Activated CD4-positive, alpha-beta T cell treated with anti-CD3 and anti-CD28 coated beads, Interleukin-2, amount 10 ng/mL, durations not matched to agents 7 days and 5 days (primary cell): ENCODE measurements at places on chromosomes 1 and 21. TPM values are rescaled to one million over a fixed set of nuclear protein-coding genes. Genes with fewer than 3 reads are reported as not detected.

DNA sequence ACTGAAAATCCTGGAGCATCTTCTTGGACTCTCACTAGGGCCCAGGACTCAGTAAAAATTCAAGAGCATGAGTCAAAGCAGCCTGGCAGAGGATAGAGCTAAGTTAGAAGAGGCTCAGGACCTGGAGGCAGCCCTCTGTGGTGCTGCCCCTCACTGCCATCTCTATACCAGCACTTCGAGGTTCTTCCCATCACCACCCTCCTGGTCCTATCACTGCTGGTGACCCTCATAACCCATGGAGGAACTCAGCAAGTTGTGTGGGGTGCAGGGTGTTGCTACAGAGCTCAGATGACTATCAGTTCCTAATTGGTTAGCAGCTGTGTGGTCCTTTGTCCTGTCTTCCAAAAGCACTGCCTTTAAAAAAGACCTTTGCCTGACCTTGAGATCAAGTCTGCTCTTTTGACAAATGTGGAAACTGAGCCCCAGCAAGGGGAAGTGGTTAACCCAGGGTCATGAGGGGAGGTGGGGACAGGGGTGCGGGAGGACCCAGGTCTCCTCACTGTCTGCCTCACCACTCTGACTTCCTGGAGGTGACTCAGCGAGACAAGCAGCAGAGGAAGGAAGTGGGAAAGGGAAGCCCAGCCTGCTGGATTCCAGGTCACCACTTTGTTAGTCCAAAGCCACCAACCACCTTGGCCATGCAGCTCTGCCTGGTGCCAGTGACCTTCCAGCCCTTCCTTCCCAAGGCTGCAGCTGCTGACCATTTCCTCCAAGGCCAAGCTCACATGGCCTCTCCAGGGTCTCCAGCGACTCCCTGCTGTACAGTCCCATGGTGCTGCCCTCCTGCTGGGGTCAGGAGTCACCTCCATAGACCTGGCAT lies 199.4 kb upstream of the EDN2 start:
- peak overlapping the region; percentile 40 for H3K4me3 ChIP-seq
- H3K27me3 ChIP-seq, result no peaks in the 10 kb centered on the region
- H3K27ac ChIP-seq, result peak overlapping the region; percentile 66

KRTAP12-4 gene
- total RNA-seq, result not detected

- peak; percentile 44 for DNase-seq
- peaks cover 25% of the 10 kb centered on the region for H3K27me3 ChIP-seq
- H3K4me1 ChIP-seq, result peaks cover 14% of the 10 kb centered on the region
Measured at GRCh38 chr1:206658264-206658980, 23.1 kb downstream of the DYRK3 start.

DNA sequence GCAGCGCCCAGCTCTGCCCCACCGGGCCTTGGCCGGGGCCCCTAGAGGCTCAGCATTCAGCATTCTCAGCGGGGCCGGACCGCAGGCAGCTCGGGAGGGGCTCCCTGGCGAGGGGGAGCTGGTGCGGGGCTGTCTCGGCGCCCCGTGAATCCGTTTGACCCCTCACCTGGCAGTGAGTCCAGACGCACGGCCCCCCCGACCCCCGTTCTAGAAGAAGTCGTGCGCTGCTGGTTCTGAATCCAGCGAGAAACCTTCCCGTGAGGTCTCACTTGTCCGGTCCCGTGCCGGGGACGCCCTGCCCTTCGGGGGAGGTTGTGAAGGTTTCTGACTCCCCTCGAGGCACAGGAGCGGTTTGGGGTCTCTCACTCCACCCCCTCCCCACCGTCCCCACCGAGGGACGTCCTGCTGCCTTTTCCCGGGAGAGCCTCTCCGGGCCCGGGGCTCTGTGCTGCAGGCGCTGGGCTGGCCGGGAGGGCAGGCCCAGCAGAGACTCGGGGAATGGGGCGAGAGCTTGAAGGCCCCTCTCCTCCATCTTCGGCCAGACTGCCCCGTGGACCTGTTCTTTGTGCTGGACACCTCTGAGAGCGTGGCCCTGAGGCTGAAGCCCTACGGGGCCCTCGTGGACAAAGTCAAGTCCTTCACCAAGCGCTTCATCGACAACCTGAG lies 655 bp downstream of the COL6A1 start:
- no peak overlapping the region for H3K27ac ChIP-seq
- no peak for DNase-seq
- peaks cover 10% of the 10 kb centered on the region for H3K4me1 ChIP-seq
- no peak overlapping the region for H3K4me3 ChIP-seq
- peaks cover 10% of the 10 kb centered on the region for H3K27me3 ChIP-seq

DNA sequence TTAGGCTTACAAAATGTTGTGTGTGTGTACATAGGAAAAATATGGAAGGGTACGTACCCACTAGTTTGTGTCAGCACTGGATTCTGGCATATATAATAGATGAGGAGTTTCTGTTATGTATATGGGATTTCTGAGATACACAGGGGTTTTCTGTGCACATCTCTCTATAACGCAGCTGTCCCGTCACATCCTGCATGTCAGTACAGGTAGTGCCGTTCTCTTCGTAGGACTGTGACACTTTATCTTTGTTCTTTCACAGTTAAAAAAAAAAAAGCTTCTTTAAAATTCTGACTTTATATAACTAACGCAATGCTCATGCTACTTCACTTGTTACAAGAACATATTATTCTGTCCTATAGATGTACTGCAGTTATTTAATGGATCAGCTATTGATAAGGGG lies 42.9 kb downstream of the ADARB1 start:
- no peak for DNase-seq
- H3K4me3 ChIP-seq, result no peak overlapping the region
- peaks cover 20% of the 10 kb centered on the region for H3K4me1 ChIP-seq
- peaks cover 2% of the 10 kb centered on the region for H3K36me3 ChIP-seq
- H3K27me3 ChIP-seq, result no peaks in the 10 kb centered on the region

- no peak for DNase-seq
- no peak overlapping the region for H3K4me3 ChIP-seq
- no peak overlapping the region for H3K27ac ChIP-seq
Measured at GRCh38 chr1:82388679-82389078, 587.9 kb downstream of the ADGRL2 start.

ANGPTL3 gene
- not detected for total RNA-seq

NHLH2 gene
- not detected for total RNA-seq

- no peak for DNase-seq
- H3K36me3 ChIP-seq, result peaks cover 48% of the 10 kb centered on the region
- H3K4me1 ChIP-seq, result peaks cover 24% of the 10 kb centered on the region
- H3K27me3 ChIP-seq, result no peaks in the 10 kb centered on the region
- no peak overlapping the region for H3K27ac ChIP-seq
Measured at GRCh38 chr1:1797731-1798341, 19.6 kb upstream of the NADK start.

DNA sequence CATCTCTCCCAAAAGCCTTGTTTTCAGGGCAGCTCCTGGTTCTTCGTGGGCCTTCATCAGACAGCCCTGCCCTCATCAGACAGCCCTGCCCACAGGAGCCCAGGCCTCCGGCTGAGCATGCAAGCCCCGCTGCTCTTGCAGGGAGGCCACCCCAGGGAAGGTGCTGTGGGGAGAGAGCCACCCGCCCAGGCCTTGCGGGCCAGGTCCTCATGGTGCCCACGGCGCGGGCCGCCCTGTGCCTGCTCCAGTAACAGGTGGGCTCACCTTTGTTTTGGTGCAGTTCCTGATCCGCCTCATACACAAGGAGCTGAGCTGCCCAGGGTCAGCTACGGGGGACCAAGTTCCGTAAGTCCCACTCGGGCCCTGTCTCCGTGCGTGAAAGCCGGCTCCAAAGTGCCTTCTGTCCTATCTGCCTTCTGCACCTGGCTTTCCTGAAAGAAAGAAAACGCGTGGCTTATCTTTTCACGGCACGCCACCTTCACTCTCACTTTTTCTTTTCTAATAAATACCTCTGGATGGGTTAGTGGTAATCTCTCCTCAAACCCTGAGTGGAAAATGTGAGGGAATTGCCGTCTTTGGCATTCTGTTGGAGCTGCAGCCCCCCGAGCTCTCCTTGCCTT lies 65.9 kb downstream of the SLC37A1 start:
- H3K27me3 ChIP-seq, result no peaks in the 10 kb centered on the region
- H3K27ac ChIP-seq, result no peak overlapping the region
- no peak overlapping the region for H3K4me3 ChIP-seq
- no peak for DNase-seq
- H3K36me3 ChIP-seq, result peaks cover 30% of the 10 kb centered on the region
- H3K4me1 ChIP-seq, result no peaks in the 10 kb centered on the region

FAM167B gene
- total RNA-seq, result 0.58 TPM

DNA sequence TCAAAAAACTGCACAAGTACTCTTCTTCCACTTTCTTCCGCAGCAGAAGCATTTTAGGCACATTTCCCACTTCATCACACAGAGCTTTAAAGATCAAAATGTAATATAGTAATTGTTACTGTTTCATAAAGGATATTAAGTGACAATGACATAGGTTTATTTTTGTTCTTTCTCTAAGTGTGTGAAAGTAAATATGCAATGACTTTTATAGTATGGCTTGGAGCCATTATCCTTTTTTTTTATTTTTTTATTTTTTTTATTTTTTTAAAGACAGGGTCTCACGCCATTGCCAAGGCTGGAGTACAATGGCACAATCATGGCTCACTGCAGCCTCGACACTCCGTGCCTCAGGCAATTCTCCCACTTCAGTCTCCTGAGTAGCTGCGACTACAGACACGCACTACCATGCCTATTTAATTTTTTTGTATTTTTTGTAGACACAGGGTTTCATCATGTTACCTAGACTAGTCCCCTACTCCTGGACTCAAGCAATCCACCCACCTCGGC lies 7.0 kb downstream of the TRIM33 start:
- no peak overlapping the region for H3K4me3 ChIP-seq
- peaks cover 55% of the 10 kb centered on the region for H3K36me3 ChIP-seq
- peak overlapping the region; percentile 41 for H3K27ac ChIP-seq
- DNase-seq, result no peak

TNFSF4 gene
- 2.2 TPM for total RNA-seq

- no peak overlapping the region for H3K4me3 ChIP-seq
- peaks cover 10% of the 10 kb centered on the region for H3K4me1 ChIP-seq
- no peak overlapping the region for H3K27ac ChIP-seq
- DNase-seq, result no peak
- H3K27me3 ChIP-seq, result peaks cover 18% of the 10 kb centered on the region
Measured at GRCh38 chr1:63362578-63362977, 4.8 kb upstream of the ALG6 start.

DNA sequence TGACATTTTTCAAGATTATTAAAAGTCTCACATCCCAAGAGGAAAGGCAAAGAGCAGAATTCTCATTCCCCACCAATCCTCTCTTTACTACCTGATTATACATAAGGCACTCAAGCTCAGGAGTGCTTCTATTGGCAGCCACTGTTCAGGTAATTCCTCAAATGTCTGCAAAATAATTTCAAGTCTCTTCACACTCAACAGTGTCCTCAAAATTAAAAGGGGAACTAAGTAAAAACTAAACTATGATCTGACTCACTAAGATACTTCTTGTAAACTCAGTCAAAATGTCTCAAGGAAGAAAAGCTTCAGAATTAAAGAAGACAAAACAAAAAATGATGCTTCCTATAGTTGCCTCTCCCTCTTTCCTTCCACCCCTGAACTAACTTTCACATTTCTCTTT lies 135.6 kb downstream of the GPATCH2 start:
- H3K27me3 ChIP-seq, result no peaks in the 10 kb centered on the region
- DNase-seq, result no peak
- H3K27ac ChIP-seq, result no peak overlapping the region

GRCh38 chr1:232695621-232696385 lies 65.9 kb upstream of the SIPA1L2 start:
- H3K36me3 ChIP-seq, result no peaks in the 10 kb centered on the region
- H3K4me3 ChIP-seq, result no peak overlapping the region
- no peak overlapping the region for H3K27ac ChIP-seq
- no peak for DNase-seq

GJA4 gene
- total RNA-seq, result not detected

- H3K27me3 ChIP-seq, result no peaks in the 10 kb centered on the region
- DNase-seq, result no peak
- no peaks in the 10 kb centered on the region for H3K4me1 ChIP-seq
- no peak overlapping the region for H3K27ac ChIP-seq
- no peak overlapping the region for H3K4me3 ChIP-seq
Measured at GRCh38 chr1:228358764-228359612, 47.6 kb downstream of the TRIM11 start.

DNA sequence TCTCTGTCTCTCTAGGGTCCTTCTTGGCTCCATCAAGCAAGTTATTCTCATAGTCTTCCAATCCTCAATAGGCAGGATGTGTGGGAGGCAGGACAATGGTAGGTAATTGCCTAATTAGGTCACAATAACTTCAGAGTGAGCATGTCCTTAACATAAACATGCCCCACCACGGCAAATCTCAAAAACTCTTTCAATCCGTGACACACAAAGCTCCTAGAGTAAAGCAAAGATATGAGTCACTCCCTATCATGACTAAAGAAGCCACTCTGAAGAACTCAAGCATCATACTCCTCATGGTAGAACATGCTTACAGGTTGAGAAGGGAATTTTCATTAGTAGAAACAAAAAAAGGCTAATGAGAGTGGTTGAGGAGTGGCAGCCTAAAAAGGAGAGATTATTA lies 4.9 kb downstream of the HAO2 start:
- H3K27ac ChIP-seq, result no peak overlapping the region
- DNase-seq, result no peak
- H3K4me3 ChIP-seq, result no peak overlapping the region
- H3K27me3 ChIP-seq, result peaks cover 9% of the 10 kb centered on the region
- H3K36me3 ChIP-seq, result no peaks in the 10 kb centered on the region
- no peaks in the 10 kb centered on the region for H3K4me1 ChIP-seq

DNA sequence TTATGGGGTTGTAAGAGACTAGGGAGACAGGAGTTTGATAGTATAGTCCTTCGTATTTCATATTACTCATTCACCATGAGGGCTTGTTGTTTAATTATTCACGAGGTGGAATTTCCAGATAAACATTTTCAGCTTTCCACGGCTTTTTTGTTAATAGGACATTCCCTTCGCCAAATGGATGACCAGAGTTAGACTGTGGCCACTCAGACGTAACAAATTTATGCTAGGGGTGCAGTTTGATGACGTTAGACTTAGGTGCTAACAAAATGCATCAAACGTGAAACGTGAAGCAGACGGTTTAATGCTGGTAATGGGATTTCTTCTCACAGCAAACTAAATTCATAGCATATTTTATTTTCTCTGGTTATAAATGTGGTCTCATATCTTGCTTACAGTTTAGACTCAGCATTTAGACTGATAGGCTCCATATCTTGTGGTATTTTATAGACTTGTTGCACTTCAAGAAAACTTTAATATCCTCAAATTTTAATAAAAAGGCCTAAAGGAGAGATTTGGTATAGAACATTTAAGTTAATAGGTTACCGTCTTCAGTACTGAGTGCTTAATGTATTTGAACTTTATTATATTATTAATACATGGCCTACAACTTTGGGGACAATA lies 2.3 kb downstream of the DHX9 start:
- H3K27me3 ChIP-seq, result no peaks in the 10 kb centered on the region
- H3K36me3 ChIP-seq, result peaks cover 57% of the 10 kb centered on the region
- peak overlapping the region; percentile 97 for H3K27ac ChIP-seq
- peak overlapping the region; percentile 94 for H3K4me3 ChIP-seq

- no peak overlapping the region for H3K27ac ChIP-seq
- H3K4me3 ChIP-seq, result no peak overlapping the region
- no peak for DNase-seq
Measured at GRCh38 chr1:213438339-213438738, 387.3 kb downstream of the RPS6KC1 start.
